Thoracic aorta (tissue), 2 donors: ENCODE measurements at places on chromosomes 4 and X.

DNA sequence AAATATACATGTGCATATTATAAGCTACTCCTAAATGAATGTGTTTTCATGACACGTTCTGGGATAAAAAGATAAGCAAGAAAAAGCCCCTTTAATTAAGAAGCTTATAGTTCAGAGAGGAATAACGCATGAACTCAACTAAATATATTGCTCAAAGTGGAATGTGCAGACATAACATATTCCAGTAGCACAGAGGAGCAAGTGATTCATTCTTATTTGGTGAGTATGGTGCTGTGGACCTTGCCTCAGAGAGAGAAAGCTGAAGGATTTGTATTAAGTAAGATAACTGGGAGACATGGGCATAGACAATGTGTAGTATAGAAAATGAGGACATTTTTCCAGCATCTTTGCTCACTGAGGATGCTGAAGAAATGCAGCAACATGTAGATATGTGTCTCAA is 76.8 kb downstream of the CFAP299 start:
- H3K4me3 ChIP-seq = no peak overlapping the region
- DNase-seq = no peak
- H3K36me3 ChIP-seq = no peaks in the 10 kb centered on the region

GRCh38 chr4:7559316-7559715 is 124.6 kb upstream of the PSAPL1 start:
- no peaks in the 10 kb centered on the region for H3K4me1 ChIP-seq
- H3K36me3 ChIP-seq = no peaks in the 10 kb centered on the region
- no peaks in the 10 kb centered on the region for H3K27me3 ChIP-seq

DNA sequence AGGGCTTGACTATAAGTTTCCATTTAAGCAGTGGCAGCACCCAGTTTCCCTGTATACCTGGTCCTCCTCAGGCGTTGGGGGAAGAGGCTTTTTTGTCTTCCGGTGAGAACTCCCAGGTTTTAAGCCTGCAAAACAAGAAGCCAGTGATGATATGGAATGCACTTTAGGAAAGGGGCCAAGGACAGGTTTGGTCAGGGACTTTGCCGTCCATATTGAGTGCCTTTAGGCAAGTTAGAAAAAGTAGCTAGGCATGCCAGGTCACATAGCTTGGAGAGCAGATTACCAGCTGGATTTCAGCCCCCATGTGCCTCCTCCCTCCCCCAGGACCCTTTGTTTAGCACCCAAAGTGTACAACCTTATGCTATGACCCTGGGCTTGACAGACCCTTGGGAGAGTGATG is 13.6 kb upstream of the TIMM8A start:
- no peaks in the 10 kb centered on the region for H3K27me3 ChIP-seq
- no peak for DNase-seq
- H3K36me3 ChIP-seq = no peaks in the 10 kb centered on the region
- H3K27ac ChIP-seq = no peak overlapping the region
- no peak overlapping the region for H3K4me3 ChIP-seq

DNA sequence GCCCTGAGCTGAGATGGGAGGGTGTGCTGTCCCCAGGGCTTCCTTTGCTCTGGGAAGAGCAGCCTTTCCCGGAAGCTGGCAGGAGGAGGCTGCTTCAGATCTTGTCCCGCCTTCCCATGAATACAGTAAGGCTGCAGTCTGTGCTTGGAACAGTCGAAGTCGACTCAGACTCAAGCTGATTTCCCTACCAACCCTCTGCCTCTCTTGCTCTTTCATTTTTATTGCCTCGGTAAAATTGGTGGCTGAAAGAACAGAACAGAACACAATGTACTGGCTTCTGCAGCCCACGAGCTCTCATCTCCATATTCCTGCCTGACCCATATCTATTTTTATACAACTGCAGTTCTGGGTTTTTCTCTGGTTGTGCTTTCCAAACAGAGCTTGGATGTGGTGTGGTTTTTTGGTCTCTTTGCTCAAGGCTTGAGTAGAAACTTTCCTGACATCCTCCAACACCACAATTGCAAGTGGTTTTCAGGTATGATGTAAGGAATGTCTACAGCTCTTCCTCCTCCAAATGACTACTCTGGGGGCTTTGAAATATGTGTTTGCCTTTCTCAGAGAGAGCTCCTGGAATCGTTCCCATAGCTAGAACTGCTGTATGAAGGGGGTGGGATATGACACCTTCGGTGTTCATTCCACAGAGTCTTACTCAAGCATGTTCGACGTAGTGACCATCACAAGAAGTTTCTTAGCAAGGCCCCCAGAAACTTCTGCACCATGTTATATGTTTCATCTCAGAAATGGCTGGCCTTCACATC is 61.3 kb downstream of the ENPP6 start:
- peaks cover 38% of the 10 kb centered on the region for H3K4me1 ChIP-seq
- H3K36me3 ChIP-seq = no peaks in the 10 kb centered on the region
- H3K4me3 ChIP-seq = no peak overlapping the region
- peak overlapping the region; percentile 53 for H3K27ac ChIP-seq
- DNase-seq = no peak

DNA sequence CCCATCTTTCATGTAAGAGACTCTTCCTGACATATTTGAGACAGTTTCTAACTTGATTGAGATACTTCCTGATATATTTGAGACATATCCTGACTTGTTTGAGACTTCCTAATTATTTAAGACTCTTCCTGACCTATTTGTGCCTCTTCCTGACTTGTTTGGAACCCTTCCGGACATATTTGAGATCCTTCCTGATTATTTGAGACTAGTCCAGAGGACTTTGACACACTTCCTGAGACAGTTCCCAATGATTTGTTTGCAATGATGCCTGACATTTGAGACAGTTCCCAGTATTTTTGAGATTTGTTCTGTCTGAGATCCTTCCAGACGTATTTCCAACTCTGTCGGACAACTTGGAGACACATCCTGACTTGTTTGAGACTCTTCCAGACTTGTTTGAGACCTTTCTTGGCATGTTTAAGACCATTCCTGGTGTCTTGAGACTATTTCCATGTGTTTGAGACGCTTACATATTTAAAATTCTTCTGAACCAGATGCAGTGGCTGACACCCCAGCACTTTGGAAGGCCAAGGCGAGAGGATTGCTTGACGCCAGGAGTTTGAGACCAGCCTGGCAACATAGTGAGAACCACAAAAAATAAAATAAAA is 118.9 kb upstream of the USP9X start:
- no peak for DNase-seq
- no peaks in the 10 kb centered on the region for H3K36me3 ChIP-seq
- no peak overlapping the region for H3K27ac ChIP-seq
- no peaks in the 10 kb centered on the region for H3K4me1 ChIP-seq
- H3K27me3 ChIP-seq = no peaks in the 10 kb centered on the region

- no peak for DNase-seq
- peaks cover 21% of the 10 kb centered on the region for H3K4me1 ChIP-seq
- H3K27me3 ChIP-seq = no peaks in the 10 kb centered on the region
- H3K4me3 ChIP-seq = no peak overlapping the region
Measured at GRCh38 chr4:169105620-169106019, 95.6 kb upstream of the CBR4 start.

DNA sequence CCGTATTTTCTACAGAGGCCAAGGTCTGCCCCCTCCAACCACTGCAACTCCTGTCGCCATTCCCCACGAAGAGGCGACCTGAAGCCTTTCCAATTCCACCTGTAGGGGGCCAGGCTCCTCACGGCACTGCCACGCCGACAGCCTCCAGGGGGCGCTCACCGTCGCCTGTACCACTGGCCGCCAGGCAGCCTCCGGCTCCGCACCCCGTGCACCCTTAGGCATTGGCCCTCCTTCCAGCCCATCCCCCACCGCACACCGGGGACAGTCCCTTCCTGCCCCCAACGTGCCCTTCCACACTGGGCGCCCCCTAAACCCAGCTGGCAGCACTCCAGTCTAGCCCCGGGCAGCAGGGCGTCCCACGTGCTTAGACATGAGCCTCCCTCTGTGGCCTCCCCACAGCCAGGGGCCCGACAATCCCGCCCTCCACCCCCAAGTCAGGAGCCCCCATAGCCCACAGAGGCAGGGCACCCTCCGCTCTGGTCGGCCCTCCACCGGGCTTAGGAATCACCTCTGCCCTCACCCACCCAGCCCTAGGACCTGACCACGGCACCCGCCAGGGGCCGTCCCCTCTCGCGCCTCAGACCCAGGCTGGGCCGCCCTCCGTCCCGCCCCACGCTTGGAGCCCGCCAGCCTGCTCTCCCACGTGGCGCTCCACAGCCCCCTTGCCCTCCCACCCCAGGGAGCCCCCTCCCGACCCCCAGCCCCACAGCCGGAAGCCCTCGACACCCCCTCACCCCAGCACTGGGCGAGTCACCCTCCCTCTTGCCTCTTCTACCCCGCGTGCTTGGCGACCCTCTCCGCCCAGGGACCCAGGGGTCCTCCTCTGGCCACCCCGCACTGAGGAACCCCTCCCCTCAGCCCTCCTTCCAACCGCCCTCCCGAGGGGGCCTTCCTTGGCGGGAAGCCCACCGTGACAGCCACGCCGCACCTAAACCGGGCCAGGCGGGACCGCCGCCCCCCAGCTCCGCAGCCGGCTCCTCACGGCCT is 711 bp downstream of the PNMA6E start:
- no peak overlapping the region for H3K27ac ChIP-seq
- H3K4me3 ChIP-seq = no peak overlapping the region
- no peaks in the 10 kb centered on the region for H3K36me3 ChIP-seq
- H3K4me1 ChIP-seq = no peaks in the 10 kb centered on the region
- DNase-seq = no peak

DNA sequence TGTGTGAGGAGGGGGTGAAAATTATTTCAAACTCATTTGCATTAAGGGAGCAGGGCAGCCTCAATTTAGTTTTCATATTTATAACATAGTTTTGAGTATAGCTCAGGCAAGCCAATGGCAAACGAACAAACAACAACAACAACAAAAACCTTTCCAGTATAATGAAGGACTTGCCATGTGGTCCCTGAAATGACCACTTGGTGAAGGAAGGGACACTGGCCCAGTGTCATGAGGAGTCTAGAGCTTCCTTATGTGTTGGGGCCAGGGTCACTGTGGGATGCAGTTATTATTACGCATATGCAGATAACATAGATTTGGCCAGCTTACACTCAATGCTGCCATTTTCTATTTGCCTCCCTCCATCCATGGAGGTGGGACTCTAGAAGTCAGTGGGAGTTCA is 23.3 kb downstream of the NKX3-2 start:
- no peak overlapping the region for H3K4me3 ChIP-seq
- no peak overlapping the region for H3K27ac ChIP-seq
- no peaks in the 10 kb centered on the region for H3K4me1 ChIP-seq
- H3K27me3 ChIP-seq = peaks cover 4% of the 10 kb centered on the region
